ENCODE measurements at places on chromosomes 11 and 22. TPM values are rescaled to one million over a fixed set of nuclear protein-coding genes. Genes with fewer than 3 reads are reported as not detected.

Gene TCN1
- total RNA-seq: 0.09 TPM

Gene PRR5L
- 9.2 TPM for total RNA-seq

Gene DEFB131B
- not detected for total RNA-seq

Gene MYOD1
- total RNA-seq: not detected

Gene SELENOO
- total RNA-seq: 23.6 TPM

Gene SLC35C1
- 30.5 TPM for total RNA-seq

Gene APOBEC3B
- 27.5 TPM for total RNA-seq

Gene RFPL1
- total RNA-seq: not detected

Gene SERPING1
- 0.21 TPM for total RNA-seq

Gene SLC22A12
- total RNA-seq: not detected

Gene OR2AG1
- not detected for total RNA-seq

Gene RIN1
- 35.7 TPM for total RNA-seq

Gene LRRC51
- 7.5 TPM for total RNA-seq

Gene OR51E2
- not detected for total RNA-seq
